ENCODE measurements at places on chromosomes 3 and 15.

GRCh38 chr3:9036404-9037131, 73.3 kb upstream of the RAD18 start:
- DNase-seq, result peak; percentile 79

- no peak for DNase-seq
These were observed 8.7 kb upstream of the GRM2 start for GRCh38 chr3:51698209-51698608.

- DNase-seq, result no peak
These were observed 286.7 kb upstream of the TGFBR2 start for GRCh38 chr3:30319713-30320112.

- no peak for DNase-seq
These were observed 126.3 kb downstream of the TNIK start for GRCh38 chr3:171333784-171334464.

DNA sequence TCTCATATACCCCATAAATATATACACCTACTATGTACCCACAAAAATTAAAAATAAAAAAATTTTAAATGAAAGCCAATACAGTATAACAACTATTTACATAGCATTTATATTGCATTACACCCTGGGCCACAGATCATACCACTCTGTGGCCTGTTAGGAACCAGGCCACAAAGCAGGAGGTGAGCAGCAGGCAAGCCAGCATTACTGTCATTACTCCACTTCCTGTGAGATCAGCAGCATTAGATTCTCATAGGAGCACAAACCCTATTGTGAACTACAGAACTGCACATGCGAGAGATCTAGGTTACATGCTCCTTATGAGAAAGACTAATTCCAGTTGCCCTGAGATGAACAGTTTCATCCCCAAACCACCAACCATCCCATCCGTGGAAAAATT, 17.4 kb downstream of the FILIP1L start:
- no peak for DNase-seq

DNA sequence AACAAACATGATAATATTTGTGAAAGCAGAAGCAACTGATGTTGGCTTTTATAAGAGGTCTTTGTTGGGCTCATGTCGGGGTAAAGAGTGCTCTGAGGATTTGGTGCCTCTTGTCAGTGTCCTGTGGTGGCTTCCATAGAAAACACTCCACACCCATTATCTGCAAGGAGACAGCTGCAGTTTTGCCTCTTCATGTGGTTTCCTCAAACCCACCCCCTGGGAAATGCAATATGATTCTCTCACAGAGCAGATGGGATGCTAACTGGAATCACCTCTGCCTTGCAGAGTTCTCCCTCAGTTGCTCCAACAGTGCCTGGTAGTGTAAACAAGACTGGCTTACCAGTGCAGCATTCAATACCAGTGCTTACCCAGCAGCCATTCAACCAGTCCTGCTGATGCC, 771.4 kb upstream of the CFAP20DC start:
- no peak for DNase-seq

DNA sequence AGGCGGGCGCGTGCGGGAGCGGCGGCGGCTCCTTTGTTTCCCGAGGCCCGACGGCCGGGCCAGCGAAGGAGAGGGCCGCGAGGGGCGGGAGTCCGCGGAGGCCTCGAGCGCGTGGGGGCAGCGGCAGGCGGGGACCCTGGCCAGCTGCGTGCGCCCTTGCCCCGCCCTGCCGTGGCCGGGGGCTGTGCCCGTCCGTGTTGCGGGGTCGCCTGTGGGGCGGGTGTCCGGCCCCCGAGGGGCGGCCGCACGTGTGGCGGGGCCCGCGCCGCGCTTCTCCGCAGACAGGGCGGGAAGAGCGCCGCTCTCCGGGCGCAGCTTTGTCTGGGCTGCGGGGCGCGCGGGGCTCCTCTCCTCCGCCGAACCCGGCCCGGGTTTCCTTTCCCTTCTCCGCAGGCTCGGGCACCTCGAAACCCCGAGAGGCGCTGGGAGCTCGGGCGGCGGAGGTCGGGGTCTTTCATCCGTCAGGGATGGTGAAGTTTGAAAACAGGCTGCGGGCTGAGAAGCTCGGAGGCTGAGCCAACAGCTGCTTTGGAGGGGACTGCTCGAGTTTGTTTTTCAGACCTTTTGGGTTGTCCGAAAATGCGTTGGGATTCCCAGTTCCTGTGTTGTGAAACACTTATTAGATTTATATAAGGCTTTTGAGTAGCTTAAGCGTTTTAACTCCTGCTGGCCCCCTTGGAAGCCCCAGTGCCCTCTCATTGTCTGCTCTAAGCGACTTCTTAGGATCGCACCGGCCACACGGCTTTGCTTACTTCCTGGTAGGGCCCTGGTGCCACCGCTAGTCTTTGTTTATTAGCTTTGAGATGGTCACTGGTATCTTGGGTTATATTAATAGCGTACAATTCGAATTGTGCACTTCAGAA, 817 bp downstream of the USP3 start:
- DNase-seq, result no peak

DNA sequence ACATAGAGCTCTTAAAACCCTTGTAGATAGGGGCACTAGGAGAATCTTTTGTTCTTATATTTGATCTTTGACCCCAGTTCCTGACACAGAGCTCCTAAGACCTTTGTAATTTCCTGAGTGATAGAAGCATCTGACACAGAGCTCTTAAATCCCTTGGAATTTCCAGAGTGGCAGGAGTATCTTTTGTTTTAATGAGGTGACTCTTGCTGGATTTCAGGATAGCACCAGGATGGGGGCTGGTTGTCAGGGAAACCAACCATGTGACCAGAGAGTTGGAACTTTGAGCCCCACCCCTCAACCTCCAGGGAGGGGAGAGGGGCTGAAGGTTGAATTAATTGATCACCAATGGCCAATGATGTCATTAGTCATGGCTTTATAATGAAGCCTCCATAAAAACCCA, 47.6 kb upstream of the ST8SIA2 start:
- no peak for DNase-seq

DNA sequence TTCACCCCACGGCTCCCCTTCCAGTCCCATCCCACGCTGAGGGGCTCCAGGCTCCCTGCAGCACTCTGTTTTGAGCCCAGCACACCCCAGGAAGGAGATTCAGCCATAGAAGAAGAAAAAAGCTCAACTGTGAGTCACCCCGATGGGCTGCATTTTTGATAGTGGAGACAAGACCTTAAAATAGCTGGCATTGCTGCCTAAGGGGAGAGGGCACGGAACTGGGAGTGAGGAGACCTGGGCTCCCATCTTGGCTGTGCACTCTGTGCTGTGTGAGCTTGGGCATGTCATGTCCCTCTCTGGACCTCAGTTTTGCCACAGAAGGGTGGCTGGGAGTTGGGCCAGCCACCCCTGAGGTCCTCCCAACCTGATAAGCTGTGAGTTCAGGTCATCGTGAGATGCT, 57.2 kb upstream of the SMAD6 start:
- DNase-seq, result no peak

All from coronary artery (tissue), 2 donors.